ENCODE measurements at places on chromosomes 16 and 17.

DNA sequence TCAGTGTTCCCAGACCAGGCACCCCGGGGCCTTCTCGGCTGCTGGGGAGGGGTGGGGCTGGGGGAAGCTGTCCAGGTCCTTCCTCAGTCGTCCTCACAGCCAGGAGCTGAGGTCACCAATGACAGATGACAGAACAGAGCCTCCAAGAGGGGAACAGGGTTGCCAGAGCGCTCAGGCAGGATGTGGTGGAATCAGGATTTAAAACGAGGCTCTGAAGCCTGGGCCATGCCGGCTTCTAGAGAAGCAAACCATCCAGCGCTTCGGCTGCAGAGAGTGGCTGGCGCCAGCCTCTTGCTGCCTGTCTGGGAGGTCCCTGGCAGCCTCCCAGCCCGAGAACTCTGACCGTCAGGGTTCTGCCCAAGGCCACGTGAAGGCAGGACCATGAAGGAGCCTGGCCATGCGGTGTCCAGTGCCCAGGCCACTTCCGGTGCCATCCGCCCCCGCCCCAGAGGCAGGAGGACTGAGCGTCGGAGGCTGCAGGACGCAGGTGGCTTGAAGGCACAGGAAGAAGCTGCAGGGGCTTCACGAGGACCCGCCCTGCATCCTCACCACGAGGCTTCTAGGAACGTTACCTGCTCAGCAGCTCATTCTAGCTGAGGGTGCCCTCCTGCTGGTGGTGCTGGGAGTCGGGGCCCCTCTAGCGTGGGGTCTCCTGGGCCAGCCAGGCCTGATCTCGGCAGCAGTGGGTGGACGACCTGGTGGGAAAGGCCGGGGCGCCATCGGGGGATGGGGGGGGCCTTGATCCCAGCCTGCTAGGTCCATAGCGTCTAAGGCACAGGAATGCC is 78.5 kb downstream of the KLHDC4 start:
- DNase-seq, result peak; percentile 66

- DNase-seq, result no peak
These were observed 486.6 kb upstream of the CDH11 start for GRCh38 chr16:65608455-65608854.

GRCh38 chr16:10754941-10755340 is 11.3 kb downstream of the NUBP1 start:
- peak; percentile 46 for DNase-seq

- no peak for DNase-seq
These were observed 589.7 kb downstream of the CDH11 start for GRCh38 chr16:64532117-64532516.

DNA sequence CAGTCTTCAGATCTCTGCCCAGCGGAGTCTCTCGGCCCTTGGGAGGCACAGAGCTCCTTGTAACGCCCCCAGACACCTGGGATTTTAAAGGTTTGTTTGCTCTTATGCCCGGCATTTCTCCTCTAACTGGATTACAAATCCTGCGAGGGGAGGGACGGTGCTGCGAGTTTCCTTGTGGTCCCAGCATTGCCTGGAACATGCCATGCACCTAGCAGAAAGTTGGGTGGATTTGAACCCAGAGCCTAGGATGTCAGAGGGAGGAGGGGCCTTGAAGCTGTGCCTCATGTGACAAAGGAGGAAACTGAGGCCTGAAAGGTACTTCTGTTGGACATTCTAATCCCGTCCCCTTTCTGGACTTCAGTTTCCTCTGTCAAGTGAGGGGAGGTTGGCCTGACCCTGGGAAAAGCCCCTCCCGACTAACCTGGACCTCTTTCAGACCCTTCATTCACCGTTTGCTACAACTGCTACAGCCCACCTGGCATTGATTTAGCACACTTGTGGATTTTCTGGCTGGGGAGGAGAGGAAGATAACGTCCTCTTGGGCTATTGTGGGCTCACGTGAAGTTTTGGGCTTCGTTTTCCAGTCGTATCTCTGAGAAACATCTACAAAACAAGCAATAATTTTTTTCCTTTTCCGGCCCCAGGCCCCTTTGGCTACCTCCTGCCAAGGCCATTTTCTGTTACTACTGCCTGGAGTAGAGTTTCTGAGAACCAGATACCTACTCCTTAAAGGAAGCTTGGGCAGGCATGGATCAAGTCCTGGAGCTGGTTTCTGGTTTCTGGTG is 30.9 kb downstream of the MRC2 start:
- no peak for DNase-seq

DNA sequence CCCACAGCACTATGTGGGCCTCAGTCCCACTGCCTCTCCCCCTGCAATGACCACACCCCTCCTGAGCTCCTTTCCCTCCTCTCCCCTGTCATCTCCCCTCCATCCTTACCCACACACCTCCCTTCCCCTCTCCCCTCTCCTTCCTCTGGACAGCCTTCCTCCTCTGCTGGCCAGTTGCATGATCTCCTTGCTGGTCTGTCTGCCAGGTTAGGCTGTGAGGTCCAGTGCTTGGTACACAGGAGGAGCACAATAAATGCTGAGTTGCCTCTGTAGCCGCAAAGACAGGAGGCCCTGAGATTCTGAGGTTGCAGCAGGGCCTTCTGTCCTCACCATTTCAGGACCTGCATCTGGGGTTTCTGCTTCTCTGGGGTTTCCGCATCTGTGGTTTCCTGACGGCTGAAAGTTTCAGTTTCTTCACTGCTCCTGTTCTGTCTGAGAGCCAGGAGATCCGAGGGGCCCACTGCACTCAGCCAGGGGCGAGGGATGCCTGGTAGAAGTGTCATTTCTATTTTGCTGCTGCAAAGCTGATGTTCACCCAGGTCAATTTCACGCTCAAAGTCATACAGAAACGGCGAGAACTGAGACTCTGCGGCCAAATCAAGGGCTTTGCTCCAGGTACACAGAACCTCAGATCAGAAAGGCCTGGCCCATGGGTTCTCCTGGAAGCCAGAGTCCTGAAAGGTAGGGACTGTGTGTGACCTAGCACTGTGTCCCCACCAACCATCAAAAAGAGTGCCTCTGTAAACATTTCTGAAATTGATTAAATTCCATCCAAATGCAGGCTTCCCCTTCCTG is 4.6 kb upstream of the SLC12A3 start:
- DNase-seq, result no peak

DNA sequence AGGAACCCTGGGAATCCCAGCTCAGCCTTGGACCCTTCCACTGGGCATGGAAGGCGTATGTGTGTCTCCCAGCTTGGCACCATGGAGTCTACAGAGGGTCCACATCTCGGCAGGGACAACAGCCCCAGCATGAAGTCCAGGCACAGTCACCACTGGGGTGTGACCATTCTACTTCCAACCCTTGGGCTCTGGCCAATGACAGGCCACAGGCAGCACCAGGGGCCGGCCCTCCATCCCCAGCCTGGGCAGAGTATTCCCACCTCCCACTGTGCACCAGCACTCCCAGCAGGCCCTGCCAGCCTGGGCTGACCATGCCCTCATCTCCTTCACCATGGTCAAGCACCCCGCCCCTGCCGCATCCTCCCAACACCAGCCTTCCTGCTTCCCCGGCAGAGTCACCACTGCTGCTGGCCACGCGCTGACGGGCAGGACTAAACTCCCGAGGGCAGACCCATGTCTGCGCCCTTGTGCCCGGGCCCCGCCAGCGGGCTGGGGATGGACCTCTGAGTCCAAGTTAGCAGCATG is 9.5 kb upstream of the PPP1R27 start:
- DNase-seq, result no peak

GRCh38 chr17:1720856-1721386 is 3.6 kb upstream of the WDR81 start:
- no peak for DNase-seq

- no peak for DNase-seq
These were observed 472 bp downstream of the GALNS start for GRCh38 chr16:88856122-88856827.

DNA sequence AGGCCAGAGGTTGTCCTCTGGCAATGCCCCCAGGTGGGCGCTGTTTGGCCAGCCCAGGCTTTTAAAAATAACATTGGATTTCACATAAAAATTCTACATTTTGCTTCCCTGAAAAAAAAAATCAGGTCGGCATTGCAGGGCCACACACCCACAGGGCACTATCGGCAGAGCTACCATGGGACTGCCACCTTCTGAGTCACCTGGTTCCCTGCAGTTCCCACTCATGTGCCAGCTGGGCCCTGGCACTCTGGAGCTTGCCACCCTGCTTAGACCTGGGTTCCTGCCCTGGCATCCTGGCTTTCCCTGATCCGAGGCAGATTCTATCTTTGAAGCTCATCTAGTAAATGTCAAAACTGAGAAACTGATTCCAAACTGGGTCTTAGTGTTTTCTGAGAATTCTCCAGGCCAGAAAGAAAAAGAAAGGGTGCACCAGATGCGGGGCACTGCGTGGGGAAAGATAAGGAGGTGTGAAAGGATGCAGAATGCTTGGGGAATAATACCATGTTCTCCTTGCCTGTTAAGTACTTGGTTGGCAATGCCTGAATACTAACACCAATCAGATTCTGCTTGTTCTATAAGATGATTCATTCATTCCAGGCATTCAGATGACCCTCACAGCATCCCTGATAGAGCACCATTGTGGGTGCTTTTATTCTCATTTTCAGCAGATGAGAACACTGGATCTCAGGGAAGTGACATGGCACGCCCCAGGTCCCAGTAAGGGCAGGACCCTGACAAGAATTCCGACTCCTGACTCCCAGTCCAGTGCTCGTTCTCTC is 51.8 kb downstream of the RAI1 start:
- DNase-seq, result peak; percentile 72

DNA sequence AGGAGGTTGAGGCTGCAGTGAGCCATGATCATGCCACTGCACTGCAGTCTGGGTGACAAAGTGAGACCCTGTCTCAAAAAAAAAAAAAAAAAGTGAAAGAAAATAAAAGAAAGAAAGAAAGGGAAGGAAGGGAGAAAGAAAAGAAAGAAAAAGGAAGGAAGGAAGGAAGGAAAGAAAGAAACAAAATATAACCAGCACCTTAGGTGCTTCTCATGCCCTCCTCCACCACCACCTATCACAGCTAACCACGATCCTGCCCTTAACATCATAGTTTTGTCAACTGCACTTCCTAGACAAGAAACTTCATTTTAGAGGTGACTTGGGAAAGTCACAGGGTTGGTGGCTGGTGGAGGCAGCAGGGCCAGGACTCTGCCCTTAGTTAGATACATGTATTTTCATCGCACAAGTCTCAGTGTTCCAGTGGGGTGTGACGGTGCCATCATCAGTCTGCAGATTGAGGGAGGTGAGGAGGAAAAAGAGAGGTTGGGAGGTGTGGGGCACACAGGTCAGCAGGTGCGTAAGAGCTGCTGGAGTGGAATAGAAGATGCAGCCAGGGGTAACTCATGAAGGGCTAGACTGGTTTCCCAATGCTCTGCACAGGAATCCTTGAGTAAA is 10.0 kb downstream of the SUPT4H1 start:
- no peak for DNase-seq

- no peak for DNase-seq
These were observed 7.9 kb upstream of the ELAC2 start for GRCh38 chr17:13025687-13026086.

GRCh38 chr17:11490171-11490755 is 108.0 kb upstream of the DNAH9 start:
- no peak for DNase-seq

- no peak for DNase-seq
These were observed 50.0 kb downstream of the VMP1 start for GRCh38 chr17:59757470-59757869.

- no peak for DNase-seq
These were observed 48.5 kb downstream of the ARHGAP17 start for GRCh38 chr16:24966634-24967033.

DNA sequence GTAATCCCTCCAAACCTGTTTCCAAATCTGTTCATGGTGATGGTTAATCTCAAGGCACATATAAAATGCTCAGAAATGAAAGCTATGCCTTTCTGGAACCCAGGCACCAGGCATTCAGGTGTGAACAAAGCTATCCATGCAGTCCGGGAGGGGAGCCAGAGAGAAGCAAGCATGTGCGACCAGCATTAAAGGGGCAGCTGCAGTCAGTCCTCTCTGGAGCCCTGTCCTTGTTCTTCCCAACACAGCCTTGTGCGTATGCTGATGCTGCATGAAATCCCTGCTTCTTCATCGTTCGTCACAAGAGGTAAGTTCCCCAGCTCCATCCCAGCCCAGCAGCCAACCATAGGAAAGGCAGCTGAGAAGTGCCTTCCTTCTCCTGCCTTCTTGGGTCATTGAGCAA is 148.7 kb downstream of the GRIN2A start:
- DNase-seq, result no peak

GRCh38 chr16:55152875-55153390 is 171.1 kb upstream of the IRX6 start:
- DNase-seq, result peak; percentile 23

GRCh38 chr17:39177256-39177655 is 11.3 kb upstream of the ARL5C start:
- DNase-seq, result no peak

DNA sequence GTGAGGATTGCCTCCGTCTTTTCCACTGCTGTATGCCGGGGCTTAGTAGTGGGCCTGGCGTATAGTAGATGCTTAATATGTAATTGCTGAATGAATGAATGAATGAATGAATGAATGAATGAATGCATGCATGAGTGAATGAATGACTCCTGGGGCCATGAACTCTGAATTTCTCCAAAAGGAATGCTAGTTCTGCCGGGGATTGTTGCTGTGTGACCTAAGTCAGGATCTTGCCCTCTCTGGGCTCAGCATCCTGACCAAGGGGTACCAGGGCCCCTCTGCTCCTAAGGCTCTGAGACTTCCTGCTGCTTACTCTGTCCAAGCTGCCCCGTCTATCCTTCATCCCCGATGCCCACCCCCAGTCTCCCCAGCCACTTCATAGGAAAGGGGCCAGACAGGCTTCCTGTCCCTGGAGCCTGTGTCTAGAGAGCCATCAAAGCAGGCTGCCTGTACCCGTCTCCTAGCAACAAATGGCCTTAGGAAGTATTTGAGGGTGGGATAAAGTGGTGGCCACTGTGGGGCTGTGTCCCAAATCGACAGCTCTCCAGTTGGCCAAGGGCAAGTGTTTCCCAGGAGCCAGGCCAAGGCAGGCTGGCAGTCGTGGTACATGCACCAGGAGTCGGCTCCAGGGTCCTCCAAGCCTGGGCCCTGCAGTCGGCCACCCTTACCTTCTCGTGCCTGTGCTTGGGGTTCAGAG is 11.6 kb upstream of the MPRIP start:
- no peak for DNase-seq

DNA sequence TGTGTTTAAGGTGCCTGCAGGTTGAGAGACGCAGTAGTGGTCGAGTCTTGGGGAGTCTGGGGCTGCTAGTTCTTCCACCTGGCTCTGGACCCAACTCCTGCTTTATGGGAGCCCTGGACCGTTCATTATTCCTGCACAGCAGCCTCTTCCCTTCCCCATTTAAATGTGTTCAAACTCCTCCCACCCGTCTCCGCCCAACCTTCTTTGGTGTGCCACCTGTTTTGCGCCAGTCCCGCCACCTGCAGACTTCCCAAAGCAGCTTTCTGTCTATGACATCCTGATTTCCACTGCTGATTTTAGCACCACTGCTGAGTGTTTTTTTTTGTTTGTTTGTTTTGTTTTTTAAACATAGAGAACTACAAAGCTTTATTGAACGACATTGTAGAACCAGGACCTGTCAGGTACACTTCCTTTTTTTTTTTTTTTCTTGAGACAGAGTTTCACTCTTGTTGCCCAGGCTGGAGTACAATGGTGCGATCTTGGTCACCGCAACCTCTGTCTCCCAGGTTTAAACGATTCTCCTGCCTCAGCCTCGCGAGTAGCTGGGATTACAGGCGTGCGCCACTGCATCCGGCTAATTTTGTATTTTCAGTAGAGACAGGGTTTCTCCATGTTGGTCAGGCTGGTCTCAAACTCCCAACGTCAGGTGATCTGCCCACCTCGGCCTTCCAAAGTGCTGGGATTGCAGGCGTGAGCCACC is 12.8 kb downstream of the ADORA2B start:
- no peak for DNase-seq

- peak; percentile 21 for DNase-seq
These were observed at the start of gene SCNN1G for GRCh38 chr16:23182679-23183542. Gene SCNN1G (plus strand): TSS chr16:23182745. CDS start chr16:23186272, 3,527 bp downstream.

GRCh38 chr17:77212081-77212832 is 71.5 kb downstream of the SEC14L1 start:
- no peak for DNase-seq
